Stimulated activated CD4-positive, alpha-beta T cell treated with anti-CD3 and anti-CD28 coated beads, Interleukin-15, amount 100 ng/mL, for 1 hour (primary cell): ENCODE measurements at places on chromosomes 5 and 9.

DNA sequence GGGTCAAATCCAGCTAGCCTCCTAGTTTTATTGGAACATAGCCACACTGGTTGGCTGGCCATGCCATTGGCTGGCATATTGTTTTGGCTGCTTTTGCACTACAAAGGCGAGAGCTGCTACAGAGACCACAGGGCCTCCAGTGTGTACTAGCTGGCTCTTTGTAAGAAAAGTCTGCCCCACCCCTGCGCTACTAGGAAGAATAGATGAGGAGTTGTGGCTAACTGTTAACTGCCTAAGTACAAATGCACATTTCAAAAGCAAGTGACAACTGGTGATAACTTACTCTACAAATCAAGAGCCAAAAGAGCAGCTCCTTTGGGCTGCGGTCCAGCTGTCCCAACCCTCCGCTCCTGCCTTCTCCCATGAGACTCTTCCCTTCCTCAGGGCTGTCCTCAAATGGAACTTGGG, 63.9 kb downstream of the SERINC5 start:
- DNase-seq = no peak

GRCh38 chr5:119745976-119746375, 116.6 kb downstream of the FAM170A start:
- no peak for DNase-seq

DNA sequence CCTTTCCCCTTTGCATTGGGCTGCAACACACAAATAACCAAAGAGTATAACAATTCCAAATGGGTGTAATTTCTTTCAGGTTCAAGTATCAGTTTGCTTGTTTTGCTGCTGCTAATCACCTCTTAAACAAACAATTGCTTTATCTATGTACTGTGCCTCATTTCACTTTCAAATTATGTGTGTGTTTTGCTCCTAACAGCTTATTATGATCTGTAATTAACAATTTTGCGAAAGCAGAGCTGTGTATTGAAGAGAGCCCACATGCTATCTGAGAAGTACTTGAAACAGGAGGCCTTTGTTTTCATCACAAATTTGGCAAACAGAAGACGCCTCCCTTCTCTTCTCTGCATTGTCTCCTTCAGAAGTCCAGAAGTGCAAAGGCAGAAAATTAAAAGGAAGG, 312.0 kb downstream of the TLE1 start:
- DNase-seq = no peak

- no peak for DNase-seq
Measured at GRCh38 chr9:31556667-31557463, 827.6 kb upstream of the ACO1 start.

GRCh38 chr5:2902742-2903297, 151.3 kb upstream of the IRX2 start:
- no peak for DNase-seq

- no peak for DNase-seq
Measured at GRCh38 chr9:37466037-37466709, 923 bp upstream of the ZBTB5 start.

DNA sequence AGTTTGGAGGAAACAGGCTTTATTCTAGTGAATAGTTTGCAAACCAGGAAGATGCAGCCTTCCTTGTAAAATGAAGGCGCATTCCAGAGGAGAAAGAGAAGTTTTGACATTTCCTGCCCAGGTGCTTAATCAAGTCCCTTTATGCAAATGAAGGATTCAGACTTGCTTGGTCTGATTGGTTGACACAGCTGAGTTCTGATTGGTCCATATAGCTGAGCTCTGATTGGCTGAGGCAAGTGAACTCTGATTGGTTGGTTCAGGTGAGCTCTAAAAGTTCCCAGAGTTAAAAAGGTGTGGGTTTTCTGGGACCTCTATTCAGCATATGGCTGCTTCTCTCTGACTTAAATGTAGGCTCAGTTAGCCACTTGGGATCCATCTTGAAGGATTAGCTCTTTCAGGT, 151.0 kb downstream of the CACNA1B start:
- DNase-seq = no peak

- no peak for DNase-seq
Measured at GRCh38 chr5:150448952-150449516, 505 bp downstream of the RPS14 start.
